ENCODE measurements at places on chromosomes 2 and 18.

- no peak for DNase-seq
Measured at GRCh38 chr2:2272841-2273240, 58.2 kb downstream of the MYT1L start.

- DNase-seq, result no peak
Measured at GRCh38 chr2:215982465-215982875, 30.9 kb downstream of the MREG start.

DNA sequence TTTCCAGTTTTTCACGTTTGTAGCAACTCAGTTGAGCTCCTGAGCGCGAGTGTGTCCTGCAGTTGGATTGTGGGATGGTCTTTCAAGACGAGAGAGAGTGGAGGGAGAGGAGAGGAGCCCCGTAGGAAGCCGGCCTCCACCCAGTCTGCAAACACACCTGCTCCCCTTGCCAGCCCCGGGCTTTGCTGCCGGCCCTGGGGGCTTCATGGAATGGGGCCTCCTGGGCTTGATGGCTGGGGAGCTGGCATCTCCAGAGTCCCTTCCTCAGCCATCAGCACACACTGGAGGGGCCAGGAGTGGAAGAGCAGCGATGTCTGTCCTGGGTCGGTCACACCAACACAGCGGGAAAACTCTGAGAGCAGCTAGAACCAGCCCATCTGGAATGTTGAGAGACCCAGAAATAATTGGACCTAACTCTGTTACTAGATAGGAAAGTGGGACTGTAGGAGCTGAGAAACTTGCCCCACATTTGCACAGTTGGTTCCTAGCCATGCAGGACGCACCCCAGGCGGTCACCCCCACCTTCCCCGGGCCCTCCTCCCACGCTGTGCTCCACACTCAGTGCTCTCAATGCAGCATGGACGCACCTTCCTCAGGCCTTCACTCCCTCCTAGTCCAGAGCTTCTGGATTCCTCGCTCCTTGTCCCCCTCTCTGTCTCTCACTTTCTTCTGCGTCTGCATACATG lies 69.6 kb downstream of the PTGR3 start:
- DNase-seq, result no peak

DNA sequence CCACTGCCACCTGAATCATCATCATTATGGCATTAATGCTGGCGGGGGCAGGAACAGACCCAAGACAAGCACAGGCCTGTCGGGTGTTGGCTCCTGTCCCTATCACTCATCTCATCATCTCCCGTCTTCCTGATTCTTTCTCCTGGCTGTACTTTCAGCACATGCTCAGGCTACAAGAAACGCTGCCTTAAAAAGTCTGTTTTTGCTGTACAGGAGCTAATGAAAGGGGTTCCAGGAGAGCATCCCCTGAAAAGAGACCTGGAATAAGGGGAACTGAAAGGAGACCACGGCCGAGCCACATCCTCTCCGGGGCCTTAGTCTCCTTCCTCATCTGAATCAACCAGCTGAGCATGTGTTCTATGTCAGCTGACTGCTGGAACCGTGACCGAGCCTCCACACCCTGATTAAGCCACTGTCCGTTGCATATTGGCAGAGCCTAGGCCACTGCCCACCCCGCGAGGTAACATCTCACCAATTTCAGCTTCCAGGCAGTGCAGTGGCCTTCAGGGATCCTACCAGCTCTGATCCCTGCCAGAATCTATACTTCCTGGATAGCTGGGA lies 62.6 kb downstream of the DNMT3A start:
- DNase-seq, result no peak
